ENCODE measurements at places on chromosomes 1 and 21. TPM values are rescaled to one million over a fixed set of nuclear protein-coding genes. Genes with fewer than 3 reads are reported as not detected.
A peak's percentile ranks its signal among the peaks of the same experiment; 100 is the strongest.

The TRIM17 gene
- polyA plus RNA-seq, result 0.61 TPM

The A3GALT2 gene
- polyA plus RNA-seq, result not detected

The ZNF695 gene
- polyA plus RNA-seq, result 2.4 TPM

The NBPF6 gene
- polyA plus RNA-seq, result not detected

The RXFP4 gene
- not detected for polyA plus RNA-seq

The TRABD2B gene
- 0.17 TPM for polyA plus RNA-seq

The MAP3K7CL gene
- 1.7 TPM for polyA plus RNA-seq

The KIAA0040 gene
- polyA plus RNA-seq, result 1.9 TPM

The EXOC8 gene
- 3.4 TPM for polyA plus RNA-seq

The LCE1D gene
- not detected for polyA plus RNA-seq

- peak; percentile 86 for DNase-seq
Observed at GRCh38 chr1:29245876-29246275, 9.6 kb downstream of the PTPRU start.

DNA sequence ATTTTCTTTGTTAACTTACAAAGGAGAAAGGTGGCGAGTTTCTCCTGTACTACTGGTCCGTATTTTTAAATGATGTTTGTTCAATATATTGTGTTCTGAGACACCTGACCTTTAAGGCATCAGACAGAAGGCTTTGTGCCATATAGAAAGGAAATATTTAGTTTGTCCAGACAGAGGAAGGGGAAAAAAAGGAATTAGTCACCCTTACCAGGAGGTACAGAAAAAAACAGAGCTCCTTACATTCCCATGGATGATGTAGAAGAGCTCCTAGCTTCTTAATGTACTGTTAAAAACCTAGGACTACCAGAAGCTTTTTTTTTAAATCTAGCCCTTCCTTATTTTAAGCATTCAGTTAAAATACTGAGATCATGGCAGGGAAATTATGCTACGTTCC is 12.4 kb upstream of the PODN start:
- no peak for DNase-seq

GRCh38 chr1:199161766-199162303 is 523.0 kb downstream of the PTPRC start:
- no peak for DNase-seq

- peak; percentile 56 for DNase-seq
Observed at GRCh38 chr1:32071758-32072621, 749 bp upstream of the TMEM39B start.

DNA sequence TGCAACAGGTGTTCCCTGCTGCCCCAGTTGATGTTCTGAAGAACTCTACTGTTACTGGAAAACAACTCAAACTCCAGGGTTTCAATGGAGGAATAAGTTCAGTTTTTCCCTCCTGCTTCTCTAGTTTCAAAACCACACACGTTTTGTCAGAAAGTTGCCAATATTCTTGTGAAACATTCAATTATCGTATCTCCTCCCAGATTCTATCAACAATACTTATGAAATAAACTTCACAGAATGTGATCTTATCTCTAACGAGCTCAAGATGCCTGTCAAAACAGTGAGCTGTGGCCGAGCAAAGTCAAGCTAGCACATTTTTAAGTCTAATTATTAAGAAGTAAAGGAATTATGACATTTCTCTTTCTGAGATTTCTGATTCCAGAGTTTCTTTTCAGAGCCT is 4.7 kb downstream of the OR2B11 start:
- DNase-seq, result no peak

DNA sequence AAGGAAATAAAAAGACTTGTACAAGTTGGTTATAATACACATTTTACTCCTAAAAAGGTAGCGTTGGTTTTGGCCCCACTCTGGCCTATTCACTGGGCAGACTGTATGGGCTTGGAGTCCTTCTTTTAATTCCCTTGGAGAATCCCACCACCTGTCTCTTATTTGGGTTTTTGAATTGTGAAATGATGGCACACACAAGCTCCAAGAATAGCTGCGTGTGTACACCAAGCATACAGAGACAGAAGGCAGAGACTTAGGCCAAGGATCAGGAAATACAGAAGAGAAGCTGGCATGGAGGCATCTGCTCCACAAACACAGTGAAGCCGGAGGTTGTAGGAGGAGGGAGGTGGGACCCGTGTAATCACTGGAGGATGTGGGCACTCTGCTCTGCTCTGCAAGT is 29.1 kb downstream of the DDR2 start:
- no peak for DNase-seq

GRCh38 chr1:238242181-238242580 is 351.5 kb upstream of the ZP4 start:
- no peak for DNase-seq

- DNase-seq, result no peak
Observed at GRCh38 chr1:1005774-1006304, 5.9 kb upstream of the HES4 start.

GRCh38 chr1:171188388-171189266 is 3.5 kb downstream of the FMO2 start:
- DNase-seq, result no peak

- no peak for DNase-seq
Observed at GRCh38 chr1:185406691-185407009, 89.6 kb upstream of the IVNS1ABP start.

GRCh38 chr1:203038891-203039608 is 12.8 kb downstream of the PPFIA4 start:
- DNase-seq, result peak; percentile 89

- no peak for DNase-seq
Observed at GRCh38 chr1:208241512-208241911, 2.7 kb downstream of the PLXNA2 start.

DNA sequence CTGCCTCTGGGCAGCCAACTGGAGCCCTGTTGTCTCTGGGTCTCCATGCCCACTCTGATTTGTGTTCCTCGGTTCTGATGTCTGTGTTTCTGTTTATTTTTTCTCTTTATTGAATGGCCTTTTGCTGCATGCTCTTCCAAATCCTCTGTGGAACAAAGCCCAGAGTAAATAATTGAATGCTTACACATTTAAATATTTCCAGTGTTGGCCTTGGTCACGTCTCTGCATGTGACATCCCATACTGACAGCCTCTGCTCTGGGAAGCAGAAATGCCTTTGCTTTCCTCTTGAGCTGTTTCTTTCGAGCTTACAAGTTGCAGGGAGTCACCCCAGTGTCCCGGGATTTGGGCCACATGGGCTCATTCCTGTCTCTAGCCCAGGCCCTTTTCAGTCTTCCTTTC is 267.9 kb downstream of the PTPRU start:
- DNase-seq, result no peak

DNA sequence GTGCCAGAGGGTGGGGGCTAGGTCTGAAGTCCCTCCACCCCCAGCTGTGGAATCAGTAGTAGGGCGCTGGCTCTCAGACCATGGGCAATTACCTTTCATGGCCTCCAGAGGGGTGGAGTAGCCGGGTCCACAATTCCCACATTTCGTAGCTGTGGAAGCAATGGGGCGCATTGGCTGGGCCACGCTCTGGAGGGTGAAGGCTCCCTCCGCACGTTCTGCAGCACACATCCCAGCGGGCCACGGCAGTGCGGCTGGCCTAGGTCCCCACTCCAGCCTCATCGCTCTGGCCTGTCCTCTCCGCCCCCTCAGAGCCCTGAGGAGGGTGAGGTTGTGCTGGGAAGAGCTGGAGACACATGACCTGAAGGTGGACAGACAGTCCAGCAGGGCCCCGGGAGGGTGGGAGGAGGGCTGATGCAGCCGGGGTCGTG is 2.9 kb downstream of the SELENBP1 start:
- no peak for DNase-seq

- DNase-seq, result no peak
Observed at GRCh38 chr1:182181167-182181572, 119.7 kb upstream of the ZNF648 start.

DNA sequence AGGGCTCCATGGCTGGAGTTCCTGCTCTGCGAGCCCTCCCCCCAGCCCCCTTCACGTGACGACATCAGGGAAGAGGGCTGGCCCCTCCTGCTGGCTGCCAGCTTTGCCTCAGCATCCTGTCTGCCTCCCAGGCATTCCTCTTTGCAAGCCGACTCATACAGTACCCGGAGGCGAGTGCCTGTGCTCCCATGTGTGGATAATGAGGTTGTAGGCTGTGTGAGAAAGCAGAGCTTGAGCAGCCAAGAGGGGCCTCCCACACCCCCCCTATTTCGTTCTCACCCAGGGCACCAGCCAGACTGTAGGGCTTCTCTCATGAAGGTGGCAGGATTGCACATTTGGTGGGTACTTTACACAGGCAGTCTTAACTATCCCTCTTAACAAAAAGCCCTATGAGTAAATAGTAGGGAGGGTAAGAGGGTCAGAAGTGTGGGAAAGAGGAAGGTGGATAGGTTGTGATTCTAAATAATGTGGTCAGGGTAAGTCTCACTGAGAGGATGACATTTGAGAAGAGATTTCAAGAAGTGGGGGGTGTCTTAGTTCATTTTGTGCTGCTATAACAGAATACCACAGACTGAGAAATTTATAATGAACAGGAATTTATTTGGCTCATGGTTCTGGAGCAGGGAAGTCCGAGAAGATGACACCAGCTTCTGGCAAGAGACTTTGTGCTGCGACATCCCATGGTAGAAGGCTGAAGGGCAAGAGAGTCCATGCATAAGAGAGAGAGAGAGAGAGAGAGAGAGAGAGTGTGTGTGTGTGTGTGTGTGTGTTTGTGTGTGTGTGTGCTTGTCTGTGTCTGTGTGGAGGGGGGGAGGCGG is 113.5 kb downstream of the OMA1 start:
- DNase-seq, result peak; percentile 80

DNA sequence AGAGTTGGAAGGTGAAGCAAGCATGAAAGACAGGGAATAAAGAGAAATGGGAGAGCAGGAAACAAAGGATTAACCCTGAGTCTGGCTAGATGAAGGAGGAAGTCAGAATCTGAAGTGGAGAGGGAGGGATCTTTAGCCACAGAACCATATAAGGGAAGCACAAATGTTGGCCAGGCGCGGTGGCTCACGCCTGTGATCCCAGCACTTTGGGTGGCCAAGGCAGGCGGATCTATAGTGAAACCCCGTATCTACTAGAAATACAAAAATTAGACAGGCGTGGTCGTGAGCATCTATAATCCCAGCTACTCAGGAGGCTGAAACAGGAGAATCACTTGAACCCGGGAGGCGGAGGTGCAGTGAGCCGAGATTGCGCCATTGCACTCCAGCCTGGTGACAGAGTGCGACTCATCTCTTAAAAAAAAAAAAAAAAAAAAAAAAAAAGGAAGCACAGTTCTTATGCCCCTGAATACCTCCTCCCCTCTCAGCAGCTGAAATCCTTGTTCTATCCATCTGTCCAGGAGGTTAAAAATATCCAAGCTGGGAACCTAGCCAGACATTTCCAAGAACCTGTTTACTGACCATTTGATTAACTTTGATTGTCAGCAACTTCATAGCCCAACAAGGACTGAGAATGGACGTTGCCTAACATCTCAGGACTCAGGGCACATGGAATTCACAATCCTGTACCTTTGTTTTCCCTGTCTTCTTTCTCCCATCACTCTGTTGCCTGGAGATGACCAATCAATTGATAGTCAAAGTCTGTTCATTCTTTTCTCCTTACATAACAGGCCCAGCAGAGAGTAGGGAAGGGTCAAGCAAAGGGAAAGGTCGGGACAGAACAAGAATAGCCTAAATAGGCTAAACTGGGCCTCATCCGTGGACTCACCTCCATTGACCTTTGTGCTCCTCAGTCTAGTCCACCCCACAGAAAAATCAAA is 10.6 kb downstream of the TXNIP start:
- no peak for DNase-seq

- DNase-seq, result no peak
Observed at GRCh38 chr1:47930210-47930840, 66.9 kb downstream of the TRABD2B start.

GRCh38 chr1:208134491-208134890 is 109.7 kb downstream of the PLXNA2 start:
- no peak for DNase-seq

DNA sequence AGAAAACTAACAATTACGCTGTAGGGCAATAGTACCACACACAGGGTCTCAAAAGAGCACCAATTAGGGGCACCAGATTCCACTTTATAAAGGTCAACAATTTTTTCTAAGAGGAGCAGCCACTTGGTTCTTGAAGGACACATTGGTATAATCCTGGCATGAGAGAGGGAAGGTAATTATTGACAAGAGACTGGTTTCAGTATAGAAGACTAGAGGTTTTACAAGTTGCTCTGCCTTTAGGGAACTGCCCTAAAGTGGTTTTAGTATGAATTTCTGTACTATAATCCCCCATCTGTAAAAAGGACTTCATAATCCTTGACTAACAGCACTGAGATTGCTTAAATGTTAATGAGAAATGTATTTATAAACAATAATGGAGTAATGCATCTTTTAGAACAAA is 648.5 kb upstream of the PTBP2 start:
- no peak for DNase-seq

GRCh38 chr1:2952371-2952770 is 68.9 kb upstream of the ACTRT2 start:
- DNase-seq, result no peak

GRCh38 chr21:40194185-40194980 is 327.1 kb downstream of the PCP4 start:
- peak; percentile 44 for DNase-seq

DNA sequence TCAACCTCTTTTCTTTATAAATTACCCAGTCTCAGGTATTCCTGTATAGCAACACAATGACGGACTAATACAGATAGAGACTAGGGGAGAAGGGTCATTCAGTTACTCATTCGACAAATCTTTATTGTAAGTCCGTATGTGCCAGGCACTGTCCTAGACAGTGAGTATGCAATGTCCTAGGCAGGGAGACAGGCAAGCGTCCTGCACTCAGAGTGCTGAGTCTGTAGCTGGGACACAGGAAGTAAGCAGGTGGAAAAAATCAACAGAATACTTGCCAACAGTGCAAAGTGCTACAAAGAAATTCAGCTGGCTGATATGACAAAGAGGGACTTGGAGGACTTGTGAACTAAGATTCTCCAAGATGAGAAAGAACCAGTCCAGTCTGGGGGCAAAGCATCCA is 92.2 kb upstream of the ZBTB40 start:
- DNase-seq, result no peak

DNA sequence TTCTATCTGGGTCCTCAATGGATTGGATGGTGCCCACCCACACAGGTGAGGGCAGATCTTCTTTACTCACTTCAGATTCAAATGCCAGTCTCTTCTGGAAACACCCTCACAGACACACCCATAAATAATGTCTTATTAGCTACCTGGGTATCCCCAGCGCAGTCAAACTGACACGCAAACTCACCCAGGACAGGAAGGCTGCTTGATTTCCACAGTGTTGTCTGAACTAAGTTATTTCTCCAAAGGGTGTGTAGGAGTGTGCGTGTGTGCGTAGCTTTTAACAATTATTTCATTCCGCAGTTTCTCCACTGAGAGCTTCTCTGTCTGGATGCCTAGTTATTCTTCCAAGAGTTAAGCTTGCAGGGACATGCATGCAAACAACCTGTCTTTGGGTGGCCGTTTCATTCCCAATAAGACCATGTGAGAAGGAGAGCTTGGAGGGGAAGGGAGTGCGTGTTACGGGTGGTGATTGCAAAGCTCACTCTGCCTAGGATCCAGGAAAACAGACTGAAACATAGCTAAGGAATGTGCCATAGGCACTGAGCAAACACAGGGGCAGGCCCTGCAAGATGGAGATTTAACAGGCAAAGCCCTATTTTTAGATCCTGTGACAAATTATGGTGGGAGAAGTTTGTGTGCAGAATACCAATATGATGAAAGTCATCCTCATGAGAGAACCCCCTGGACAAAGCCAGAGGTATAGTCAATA is 269.7 kb downstream of the DYRK1A start:
- DNase-seq, result no peak
